ENCODE measurements at places on chromosomes 1 and 21. TPM values are rescaled to one million over a fixed set of nuclear protein-coding genes. Genes with fewer than 3 reads are reported as not detected.

TNFSF18 gene
- not detected for total RNA-seq

FAM78B gene
- total RNA-seq: 0.17 TPM

SELENBP1 gene
- 6.2 TPM for total RNA-seq

GFI1 gene
- 0.23 TPM for total RNA-seq

LCE1D gene
- total RNA-seq: not detected

SNRNP40 gene
- total RNA-seq: 43.2 TPM

PTGFR gene
- not detected for total RNA-seq

RPL11 gene
- 1,632 TPM for total RNA-seq

TNFAIP8L2 gene
- total RNA-seq: not detected
